NT2/D1 (cell line): ENCODE measurements at places on chromosomes 12 and 14.

DNA sequence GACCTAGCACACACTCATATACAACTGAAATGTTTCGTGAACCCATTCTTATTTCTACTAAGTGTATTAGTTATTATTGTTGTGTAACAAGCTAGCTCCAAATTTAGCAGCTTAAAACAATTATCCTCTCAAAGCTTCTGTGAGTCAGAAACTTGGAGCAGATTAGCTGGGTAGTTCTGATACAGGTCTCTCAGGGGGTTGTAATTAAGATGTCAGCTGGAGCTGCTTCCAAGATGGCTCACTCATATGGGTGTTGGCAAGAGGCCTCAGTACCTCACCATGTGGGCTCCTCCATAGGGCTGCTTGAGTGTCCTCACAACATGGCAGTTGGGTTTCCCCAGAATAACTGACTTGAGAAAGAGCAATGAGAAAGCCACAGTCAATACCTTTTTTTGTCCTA, 9.8 kb downstream of the GPR135 start:
- DNase-seq, result no peak

DNA sequence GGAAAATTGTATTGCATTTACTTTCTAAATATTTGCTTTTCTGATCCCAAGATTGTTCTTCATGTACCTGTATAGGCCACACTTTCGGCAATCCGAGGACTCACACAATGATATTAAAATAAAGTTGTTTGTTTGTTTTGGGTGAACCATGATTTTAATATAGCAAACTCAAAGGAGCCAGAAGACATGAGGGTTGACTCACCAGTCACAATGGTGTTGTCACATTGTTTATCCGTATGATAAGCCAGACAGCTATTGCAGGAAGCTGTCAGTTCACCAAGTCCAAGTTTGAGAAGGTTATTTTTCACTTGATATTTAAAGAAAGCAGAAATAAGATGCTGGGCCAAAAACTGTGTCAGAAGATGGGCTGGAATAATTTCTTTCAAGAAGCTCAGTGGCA, 67.1 kb upstream of the CPM start:
- DNase-seq, result no peak

DNA sequence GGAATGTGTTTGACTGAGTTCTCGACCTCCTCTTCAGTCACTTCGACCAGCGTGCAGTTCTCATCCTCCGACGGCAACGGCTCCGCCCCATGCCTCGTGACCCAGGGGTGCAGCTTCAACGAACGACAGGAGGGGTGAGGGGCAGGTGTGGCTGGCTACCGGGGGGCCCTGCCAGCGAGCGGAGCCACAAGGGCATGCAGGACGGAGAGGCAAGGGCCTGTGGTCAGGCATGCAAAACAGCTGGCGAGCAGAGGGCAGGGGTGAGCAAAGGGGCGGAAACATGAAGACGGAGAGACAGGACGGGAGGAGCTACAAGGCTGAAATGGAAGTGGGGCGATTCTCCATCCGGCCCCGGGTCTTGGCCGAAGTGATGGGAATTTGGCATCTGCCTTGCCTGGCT, 38.7 kb downstream of the P2RX4 start:
- no peak for DNase-seq

GRCh38 chr12:6336079-6336888, 5.6 kb downstream of the TNFRSF1A start:
- peak; percentile 100 for DNase-seq

GRCh38 chr14:49999826-50000379, 107.0 kb downstream of the ARF6 start:
- no peak for DNase-seq

DNA sequence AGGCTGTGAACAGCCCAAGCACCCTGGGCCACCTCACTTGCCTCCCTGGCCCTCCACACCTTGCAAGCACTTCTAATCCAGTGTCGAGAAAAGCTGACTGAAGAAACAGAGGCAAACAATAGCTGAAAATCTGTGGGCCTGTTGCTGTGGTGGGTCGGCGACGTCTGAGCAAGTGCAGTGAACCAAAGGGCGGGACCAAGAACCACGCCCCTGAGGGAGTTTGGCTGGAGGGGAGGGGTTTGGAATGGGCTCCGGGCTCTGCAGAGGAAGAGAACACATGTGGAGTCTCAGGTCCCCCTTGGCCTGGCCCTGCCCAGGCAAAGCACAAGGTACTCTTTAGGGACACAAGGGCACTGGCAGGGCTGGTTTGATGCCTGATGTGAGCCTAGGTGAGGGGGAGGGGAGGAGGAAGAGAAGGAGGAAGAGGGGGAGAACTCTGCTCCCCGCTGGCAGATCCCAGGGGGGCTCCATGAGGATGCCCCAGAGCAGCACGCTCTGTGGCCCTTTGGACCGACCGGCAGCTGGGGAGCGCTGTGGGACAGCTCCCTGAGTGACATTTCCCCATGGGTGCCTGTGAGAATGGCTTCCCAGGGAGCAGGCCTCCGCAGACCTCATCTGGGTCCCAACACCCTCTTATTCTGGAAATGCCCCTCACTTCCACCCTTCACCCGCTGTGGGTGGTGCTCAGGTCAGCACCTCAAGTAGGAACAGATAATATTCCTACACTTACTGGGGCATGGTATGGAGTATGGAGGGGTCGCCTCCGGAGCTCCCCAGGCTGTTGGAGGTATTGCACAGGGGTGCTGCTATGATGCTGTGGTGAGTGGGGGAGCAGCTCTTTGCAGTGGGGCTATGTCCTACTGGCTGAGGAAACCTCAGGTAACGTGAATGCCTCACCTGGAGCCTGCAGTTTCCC, 85.5 kb downstream of the CPSF2 start:
- DNase-seq, result no peak

- no peak for DNase-seq
Measured at GRCh38 chr12:104412681-104413080, 44.1 kb upstream of the CHST11 start.

- peak; percentile 99 for DNase-seq
Measured at GRCh38 chr12:32755051-32755653, 545 bp downstream of the YARS2 start.
